ENCODE measurements at places on chromosomes 4 and X. TPM values are rescaled to one million over a fixed set of nuclear protein-coding genes. Genes with fewer than 3 reads are reported as not detected.

The LEF1 gene
- 7.1 TPM for total RNA-seq

- no peak for DNase-seq
Observed at GRCh38 chr4:23710298-23710697, 179.5 kb downstream of the PPARGC1A start.

DNA sequence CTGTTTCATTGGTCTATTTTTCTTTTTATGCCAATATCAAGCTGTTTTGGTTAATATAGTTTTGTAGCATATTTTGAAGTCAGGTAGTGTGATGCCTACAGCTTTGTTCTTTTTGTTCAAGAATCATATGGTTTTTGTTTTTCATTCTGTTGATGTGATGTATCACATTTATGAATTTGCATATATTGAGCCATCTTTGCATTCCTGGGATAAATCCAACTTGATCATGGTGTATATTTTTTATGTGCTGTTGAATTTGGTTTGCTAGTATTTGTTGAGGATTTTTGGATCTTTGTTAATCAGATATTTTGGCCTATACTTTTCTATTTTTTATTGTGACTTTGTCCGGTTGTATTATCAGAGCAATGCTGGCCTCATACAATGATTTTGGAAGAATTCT, 74.8 kb downstream of the GPAT3 start:
- no peak for DNase-seq

DNA sequence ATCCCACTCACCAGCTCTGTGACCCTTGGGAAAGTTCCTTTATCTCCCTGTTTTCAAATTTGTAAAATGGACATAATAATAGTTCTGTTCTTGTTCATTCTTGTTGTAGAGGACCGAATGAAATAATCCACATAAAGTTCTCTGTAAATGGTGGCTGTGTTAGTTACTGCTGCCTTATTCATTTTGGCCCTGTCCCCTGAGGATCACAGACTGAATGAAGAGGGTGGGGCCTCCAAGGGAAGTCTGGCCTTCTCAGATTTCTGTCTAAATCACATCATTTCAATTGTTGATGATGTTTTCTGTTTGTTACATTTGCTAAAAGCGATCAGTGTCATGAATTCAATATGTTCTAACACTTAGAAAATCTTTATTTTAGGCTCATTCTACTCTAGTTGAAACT, 117.9 kb downstream of the PPEF1 start:
- DNase-seq, result no peak

GRCh38 chr4:173943547-173943946, 339.9 kb downstream of the FBXO8 start:
- no peak for DNase-seq
